Activated CD4-positive, alpha-beta T cell treated with anti-CD3 and anti-CD28 coated beads, Interleukin-2, amount 50 U/mL, for 4 hours (primary cell): ENCODE measurements at places on chromosomes 7 and 10.

GRCh38 chr7:26065652-26066051, 86.3 kb upstream of the NFE2L3 start:
- no peak for DNase-seq

DNA sequence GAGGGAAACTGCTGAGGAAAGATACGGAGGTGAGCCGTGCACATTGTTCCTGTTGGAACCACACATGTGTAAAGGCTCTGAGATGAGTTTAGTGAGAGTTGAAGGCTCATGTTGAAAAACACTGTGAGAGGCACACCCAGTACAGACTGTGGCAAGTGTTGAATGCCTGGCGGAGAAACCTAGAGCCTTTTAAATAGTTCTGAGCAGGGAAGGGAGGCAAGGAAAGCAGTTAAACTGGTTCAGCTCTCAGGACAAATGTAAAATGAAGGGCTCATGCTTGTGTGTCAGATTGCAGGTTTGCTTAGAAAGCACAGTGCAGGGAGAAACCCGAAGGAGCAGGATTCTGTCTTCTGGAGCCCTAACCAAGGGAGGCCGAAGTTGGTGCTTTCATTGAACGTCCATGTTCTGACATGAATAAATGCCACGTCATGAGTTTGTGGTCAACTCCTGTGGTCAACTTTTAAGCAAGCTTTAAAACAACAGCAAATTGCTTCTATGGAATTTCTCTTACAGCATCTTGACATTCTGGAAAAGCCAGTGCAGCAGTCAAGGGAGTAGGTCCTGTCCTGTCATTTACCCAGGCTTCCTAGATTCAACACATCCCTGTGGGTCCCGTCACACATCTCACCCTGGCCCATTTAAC, 650.9 kb upstream of the GALNT17 start:
- no peak for DNase-seq

DNA sequence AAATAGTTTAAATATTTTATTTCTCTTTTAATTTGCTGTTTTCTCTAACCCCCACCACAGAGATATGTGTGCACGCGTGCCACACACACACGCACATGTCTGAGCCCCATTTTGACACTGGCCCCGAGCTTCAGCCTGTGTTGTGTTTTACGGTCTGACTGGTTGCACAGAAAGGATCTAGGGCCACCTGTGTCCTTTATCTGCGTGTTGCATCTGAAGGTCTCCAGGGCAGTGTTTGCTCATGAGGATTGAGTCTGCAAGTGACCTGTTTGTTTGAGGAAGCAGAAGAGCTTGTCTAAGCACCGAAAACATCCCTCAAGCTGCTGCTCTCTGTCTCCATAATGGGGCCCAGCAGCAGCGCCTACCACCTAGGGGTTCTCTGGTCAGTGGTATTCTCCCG, 266.4 kb upstream of the LYZL1 start:
- DNase-seq, result no peak

DNA sequence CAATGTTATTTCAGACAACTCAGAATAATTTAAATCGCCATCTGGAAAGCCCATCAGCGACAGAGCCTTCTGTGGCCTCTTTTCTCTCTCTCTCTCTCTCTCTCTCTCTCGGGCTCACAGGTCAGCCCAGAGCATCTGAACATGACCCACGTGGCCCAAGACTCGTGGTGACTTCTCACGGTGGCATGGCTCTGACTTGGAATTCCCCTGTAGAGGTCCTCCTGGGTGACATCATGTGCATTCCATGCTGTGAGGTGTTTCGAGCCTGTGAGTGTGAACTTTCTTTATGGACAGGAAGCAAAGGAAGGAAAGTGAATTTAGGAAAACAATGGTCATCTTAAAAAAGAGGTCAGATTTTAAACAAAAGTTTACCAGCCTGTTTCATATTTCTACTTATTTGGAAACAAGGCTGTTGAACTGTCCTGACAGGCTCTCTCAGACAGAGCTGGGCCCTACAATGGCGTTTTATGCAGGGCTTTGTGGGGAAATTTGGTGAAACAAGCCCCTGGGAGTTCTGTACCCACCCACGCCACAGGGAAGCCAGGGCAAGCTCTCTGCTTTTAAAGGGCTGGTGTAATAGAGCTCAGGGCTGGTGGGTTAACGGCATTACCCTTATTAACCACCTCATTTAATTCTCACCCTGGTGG, 359.7 kb upstream of the ZNF32 start:
- DNase-seq, result no peak

- DNase-seq, result no peak
Measured at GRCh38 chr7:94940241-94940640, 32.8 kb downstream of the PPP1R9A start.
